GM04504 (cell line): ENCODE measurements at places on chromosomes 2 and 18.
A peak's percentile ranks its signal among the peaks of the same experiment; 100 is the strongest.

GRCh38 chr2:57908736-57909161, 137.9 kb upstream of the VRK2 start:
- no peak for DNase-seq

- no peak for DNase-seq
Measured at GRCh38 chr2:201990069-201990468, 43.6 kb upstream of the FZD7 start.

DNA sequence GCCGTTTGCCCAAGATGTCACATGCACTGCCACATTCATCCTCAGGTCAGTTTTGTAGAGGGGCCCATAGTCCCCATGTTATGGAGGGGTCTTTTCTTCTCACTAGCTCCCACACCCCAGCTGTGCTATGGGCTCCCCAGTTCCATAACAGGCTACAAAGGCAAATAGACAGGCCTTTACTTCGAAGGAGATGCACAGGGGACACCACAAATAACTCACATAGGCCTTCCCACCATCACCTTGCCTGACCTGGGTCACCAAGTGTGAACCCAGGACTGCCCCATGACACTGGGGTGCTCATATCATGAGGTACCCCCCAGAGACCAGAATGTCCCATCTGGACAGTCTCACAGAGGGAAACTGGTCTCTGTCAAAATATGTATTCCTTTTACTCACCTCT, 15.0 kb upstream of the INO80C start:
- DNase-seq: no peak

DNA sequence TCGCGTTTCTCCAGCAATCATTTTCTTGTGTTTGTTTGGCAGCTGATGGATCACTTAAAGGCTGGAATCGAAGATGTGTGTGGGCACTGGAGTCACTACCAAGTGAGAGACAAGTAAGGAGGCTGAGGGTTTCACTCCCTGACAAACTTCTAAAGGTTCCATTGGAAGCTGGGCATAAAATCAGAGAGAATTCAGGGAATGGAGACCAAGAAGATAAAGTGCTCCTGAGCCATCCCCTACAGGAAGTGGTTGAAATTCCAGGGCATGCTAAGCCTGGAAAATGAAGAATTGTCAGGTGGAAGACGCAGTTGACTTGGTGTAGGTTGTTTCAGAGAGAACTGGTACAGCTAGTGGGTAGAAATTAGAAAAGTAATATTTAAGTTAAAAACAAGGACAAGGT, 39.1 kb downstream of the SLC9A4 start:
- DNase-seq: no peak

DNA sequence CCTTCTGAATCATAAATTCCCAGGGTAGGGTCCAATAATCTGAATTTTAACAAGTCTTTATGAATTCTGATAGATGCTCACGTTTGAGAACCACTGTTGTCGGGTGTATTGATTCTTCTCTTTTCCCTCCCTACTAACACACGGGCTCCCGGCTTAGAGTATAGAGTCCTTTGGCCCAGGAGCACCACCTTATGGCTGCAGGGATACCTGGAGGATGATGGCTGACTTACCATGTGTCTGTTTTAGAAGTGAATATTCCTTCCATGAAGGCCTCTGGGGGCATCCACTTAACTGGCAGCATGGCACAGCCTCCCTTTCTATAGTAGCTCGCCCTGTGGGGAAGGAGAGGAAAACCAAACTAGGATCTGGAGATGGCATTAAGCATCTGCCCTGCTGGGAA, 91.7 kb downstream of the CLIP4 start:
- no peak for DNase-seq

DNA sequence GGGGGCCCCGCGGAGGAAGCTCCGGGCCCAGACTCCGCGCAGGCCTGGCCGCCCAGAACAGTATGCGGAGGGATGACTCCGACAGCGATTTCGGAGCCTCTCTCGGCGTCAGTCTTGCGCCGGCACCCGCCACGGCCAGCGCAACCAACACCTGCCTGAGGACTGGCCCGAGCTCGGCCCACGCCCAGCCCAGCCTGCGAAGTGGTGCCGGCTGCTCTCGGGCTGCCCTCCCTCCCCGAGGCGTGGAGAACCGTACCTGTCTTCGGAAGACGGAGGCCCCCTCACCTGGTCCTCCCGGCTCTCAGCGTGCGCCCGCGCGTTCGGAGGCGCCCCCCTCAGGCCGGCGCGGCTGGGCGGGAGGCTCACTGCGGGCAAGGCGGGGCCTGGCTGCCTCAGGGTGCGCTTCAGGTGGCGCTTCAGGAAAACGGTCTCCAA, at the start of gene M1AP:
TSS of gene M1AP (minus strand) at position 322 of the 435 bp plus-strand sequence. CDS start 8,055 bp downstream, outside the sequence.
- no peak for DNase-seq

GRCh38 chr18:65852273-65852672, 101.5 kb downstream of the CDH7 start:
- no peak for DNase-seq

GRCh38 chr2:18267501-18267900, 293.0 kb downstream of the RDH14 start:
- DNase-seq: no peak

DNA sequence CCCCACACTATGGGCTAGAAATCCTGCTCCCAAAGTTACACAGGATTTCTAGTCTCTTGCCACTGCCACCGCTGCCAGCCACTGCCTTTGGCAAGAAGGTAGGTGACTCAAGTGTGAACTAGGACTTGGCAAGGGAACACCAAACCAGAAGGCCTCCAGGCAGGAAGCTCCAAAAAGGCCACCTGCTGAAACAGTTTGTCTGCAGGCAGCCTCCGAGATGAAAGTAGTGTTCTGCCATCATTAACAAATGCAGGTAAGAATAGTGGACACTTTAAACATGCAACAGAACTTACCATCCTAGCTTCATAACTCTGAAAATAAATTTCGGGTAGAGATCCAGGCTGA, 3.9 kb downstream of the ANKRD44 start:
- DNase-seq: no peak

- DNase-seq: no peak
Measured at GRCh38 chr2:207229161-207229560, 63.4 kb upstream of the KLF7 start.

DNA sequence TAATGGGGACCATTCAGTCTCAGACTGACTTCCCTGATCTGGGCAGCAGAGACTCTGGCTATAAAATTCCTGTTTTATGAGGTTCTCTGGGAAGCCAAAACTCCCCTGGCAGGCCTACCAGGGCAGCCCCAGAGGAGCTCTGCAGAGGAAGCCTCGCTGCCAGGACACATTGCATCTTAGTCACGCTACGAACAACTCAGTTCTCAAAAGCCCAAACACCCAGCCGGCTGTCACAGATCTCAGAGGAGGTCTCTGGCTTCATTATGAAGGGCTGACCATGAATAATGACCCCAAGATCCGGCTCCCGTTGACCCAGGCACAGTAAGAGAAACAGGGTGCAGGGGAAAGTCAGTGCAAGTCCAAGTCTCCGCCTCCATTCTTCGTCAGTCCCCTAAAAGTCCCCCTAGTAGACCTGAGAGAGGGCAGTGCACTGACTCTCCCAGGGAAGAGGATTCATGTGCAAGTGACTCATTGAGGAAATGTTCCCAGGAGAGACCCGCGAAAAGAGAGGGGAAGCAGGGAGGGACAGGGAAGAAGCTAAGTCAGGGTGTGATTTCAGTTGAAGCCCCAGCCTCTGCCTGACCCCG, 212.3 kb downstream of the CYP26B1 start:
- DNase-seq: peak; percentile 98

GRCh38 chr18:3405713-3406112, 44.3 kb upstream of the TGIF1 start:
- no peak for DNase-seq

GRCh38 chr2:161370981-161371380, 45.1 kb upstream of the TBR1 start:
- no peak for DNase-seq

- no peak for DNase-seq
Measured at GRCh38 chr2:127108090-127108523, 1.2 kb upstream of the BIN1 start.

DNA sequence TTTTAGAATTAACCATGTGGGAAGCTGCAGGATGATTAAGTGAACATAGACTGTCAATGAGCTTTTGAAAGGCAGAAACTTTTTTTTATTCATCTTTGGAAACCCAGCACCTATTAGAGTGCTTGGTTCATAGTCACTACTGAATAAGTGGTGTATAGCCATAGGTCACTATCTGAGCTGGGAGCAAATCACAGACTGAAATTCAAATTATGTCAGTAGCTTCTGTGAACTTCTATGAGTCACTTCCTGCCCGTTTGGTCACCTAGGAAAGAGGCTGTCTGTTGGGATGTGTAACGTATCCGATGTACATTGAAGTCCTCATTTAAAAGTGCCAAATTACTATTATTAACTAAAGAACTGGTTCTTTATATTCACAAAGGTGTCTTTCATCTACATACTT, 20.5 kb upstream of the SLC40A1 start:
- DNase-seq: no peak
